HT-29 (cell line): ENCODE measurements at places on chromosomes 1 and 21.

- no peak for DNase-seq
Measured at GRCh38 chr1:100366209-100366525, 13.9 kb downstream of the CDC14A start.

- peak; percentile 75 for DNase-seq
Measured at GRCh38 chr1:197924516-197925123, 7.4 kb downstream of the LHX9 start.

DNA sequence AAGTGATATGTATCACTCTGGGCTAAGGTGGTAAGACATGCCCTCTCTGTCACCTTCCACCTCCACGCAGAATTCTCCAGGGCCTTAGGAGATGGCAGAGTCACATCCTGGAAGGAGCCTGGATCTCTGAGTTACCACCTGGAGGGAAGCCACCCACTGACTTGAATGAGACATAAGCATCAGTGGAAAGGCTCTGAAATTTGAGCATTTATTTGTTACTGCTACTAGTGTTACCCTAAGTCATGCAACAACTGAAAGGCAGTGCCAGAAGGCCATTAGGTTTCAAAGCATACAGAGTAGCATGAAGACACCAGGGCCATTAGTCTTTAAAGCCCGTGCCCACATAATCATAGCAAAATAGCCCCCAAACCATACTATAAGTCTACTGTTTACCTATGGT is 230.3 kb upstream of the IRF2BP2 start:
- DNase-seq = no peak

DNA sequence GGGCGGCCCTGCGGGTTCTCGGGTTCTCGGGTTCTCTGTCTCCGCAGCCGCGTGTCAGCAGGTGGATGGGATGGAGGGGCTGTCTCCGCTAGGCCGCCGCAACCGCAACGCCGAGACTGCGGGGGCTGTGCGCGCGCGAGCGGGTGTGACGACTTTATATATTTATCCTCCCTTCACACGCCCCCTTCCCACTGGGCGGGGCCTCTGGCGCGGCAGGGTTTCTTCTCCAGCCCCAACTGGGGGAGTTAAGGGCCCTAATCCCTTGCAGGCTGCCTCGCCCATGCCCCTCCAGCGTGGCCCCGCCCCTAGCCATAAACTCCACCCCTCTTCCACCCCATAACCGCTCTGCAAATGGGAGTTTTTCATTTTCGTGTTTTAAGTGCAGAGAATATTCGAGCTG is 3.4 kb downstream of the IGSF21 start:
- DNase-seq = no peak

DNA sequence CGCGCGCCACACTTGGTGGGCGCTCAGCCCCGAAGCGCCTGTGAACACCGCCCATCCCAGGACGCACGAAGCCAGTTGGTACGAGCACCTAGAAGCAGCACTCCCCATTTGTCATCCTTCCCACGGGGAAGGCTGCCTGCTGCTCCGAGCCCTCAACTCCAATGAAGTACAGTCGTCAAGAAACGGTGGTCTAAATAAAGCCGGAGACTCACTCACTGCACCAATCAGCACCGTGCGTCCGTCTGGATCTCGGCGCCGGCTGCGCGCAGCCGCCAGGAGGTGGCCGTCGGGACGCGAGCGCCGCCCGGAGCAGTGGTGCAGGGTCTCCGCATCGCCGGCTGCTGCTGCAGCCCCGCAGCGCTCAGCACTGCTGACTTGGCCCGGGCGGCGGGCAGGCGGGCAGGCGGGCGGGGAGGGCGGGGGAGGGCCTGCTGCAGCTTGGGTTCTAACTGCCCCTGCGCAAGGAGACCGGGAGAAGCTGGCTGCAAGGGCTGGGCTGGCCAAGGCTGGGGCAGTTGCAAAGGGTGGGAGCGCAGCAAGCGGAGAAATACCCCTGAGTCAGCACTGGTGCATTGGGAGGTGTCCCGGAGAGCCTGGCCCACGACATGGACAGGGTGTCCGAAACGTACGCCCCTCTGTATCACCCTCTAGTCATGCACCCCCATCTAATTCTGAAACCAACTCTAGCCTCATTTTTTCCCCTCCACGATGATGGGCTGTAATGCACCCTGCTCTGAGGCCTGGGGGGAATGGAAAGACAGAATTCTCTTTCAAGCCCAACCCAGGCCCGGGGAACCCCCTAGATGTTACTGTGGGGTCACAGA is 35.8 kb upstream of the H6PD start:
- DNase-seq = no peak

DNA sequence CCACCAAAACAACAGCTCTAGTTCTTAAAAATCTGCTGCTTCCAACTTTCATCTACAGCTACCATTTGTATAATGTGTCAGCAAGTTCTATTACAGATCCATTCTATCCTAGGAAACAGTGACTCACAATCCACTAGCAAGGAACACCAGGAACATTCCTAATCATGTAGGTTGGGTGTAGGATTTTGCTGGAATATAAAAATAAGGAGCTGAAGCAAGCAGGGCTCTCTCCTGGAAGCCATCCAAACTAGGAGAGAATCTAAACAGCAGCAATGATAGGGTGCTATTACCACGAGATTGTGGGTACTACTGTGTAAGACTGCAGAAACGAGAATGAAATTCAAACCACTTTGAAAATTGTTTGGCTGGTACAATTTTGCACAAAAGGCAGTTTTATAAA is 135.0 kb downstream of the PTPN14 start:
- DNase-seq = no peak

- DNase-seq = no peak
Measured at GRCh38 chr1:234666761-234667160, 56.8 kb upstream of the IRF2BP2 start.

DNA sequence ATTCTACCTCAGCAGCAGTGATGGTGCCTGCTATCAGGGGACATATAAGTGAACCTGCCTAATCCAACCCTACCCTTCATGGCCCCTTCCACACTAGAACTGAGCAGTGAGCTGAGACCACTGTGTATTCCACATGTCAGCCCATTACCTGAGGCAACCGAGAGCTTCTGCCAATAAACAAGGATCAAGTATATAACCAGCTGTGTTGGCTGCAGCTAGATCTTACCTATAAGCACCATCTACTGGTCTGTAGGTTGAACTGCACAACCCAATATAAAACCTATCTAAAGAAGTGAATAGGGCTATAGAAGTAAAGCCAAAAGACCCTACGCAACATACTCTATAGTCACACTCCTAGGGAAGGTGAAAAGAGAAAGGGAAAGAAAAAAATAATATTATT is 376.9 kb downstream of the HHIPL2 start:
- peak; percentile 31 for DNase-seq

- DNase-seq = peak; percentile 92
Measured at GRCh38 chr1:28518000-28518744, 12.3 kb downstream of the RCC1 start.

DNA sequence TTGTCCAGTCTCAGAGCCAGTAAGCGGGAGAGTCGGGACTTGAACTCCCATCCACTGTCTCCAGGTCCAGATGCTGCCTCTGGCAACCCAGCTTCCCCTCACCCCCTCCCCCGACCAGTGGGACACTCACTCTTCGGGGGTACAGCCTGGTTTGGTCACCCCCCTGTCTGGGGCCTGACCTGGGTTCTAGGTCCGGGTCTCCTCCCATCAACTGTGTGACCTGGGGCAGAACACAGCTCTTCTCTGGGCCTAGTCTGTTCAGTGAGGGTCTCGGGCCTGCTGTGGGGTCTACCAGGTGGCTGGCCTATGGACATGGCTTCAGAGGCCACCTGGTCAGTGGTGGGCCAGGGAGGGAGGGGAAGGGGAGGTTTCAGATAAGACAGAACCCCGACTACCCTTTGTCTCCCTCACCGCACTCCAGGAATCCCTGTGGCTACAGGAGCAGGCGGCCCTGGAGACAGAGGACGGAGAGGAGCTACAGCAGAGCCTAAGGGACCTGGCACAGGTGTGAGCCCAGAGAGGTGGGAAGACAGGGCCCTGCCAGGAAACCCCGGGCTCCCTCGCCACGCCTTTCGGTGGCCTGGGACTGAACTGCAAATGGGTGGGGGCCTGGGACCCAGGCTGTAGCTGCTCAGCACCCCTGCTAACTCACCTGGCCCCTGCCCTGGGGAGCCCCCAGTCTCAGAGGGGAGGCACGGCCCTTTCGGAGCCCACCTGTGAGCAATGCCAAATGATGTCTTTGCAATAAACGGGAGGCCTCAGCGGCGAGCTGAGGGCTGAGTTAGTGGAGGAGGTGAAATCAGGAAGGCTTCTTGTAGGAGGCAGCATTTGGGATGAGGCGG is 4.1 kb upstream of the NBPF3 start:
- no peak for DNase-seq

DNA sequence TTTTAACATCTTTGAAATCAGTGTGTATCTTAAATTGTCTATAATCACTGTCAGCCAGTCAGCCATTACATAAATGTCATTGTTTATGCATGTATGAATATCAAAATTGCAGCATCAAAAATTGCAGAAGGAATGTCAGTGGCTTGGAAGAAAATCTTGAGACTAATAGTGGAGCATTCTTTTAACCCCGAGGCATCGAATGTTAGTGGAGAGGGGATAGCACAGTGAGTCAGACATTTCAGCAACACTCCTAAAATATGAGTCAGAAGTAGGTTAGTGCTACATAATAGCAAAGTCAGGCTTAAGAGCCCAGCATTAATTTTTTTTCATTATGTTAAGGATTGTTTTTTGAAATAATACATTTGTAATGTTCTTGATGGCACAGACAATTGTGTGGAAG is 45.5 kb downstream of the SNRPE start:
- DNase-seq = no peak

DNA sequence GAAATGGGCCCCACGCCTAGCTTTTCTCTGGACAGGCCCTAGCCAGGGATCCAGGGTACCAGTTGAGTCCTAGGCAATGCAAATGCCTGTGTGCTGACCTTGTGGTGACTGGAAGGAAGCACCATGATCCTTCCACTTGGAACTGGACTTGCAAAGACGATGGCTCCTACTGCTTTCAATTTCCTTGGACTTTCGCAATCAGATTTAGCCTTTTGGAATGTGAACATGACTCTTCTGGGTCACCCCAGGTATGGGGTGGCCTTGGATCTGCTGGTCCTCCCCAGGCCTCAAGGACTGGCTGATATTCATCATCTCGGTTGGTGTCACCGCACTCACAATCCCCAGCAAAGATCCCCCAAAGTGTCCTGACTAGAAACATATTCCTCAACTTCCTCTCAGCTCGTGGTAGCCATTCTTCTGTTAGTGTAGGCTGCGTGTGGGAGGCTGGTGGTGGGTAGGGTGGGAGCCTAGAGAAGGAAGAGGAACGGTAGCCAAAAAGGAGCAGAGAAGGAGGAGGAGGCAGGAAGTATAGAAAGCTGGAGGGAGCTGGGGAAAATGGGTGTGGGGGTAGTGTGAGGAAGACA is 130.5 kb downstream of the PPIAL4G start:
- DNase-seq = no peak

DNA sequence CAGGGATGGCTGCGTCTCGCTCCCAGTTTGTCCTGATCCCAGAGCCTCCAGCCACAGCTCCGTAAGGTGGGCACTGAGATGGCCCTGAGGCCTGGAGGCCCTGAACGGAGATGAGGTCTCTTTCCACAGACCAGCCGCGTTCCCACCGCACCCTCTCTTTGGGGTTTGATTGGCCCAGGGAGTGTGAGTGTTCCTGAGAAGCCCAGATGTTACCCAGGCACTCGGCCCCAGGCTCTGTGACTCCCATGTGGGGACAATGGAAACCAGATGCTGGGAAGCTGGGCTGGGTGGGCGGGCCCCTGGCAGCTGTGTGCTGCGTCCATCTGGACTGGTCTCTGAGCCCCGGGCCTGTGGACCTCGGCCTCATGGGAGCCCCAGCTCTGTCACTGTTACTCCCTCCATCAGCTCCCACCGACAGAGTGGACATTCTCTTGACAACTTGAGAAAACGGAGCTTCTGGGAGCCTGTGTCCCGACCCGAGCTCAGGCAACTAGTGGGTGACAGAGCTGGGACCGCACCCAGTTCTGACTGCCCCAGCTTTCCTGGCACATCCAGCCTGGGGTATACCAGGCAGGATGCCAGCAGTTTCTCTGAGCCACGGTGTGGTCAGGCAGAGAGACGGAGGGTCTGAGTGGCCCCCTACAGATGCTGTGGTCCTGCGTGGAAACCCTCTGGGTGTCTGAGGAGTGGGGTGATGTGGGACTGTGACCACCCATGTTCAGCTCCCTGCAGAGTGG is 9.8 kb upstream of the COL6A1 start:
- no peak for DNase-seq

GRCh38 chr1:213194383-213194782 is 143.3 kb downstream of the RPS6KC1 start:
- no peak for DNase-seq

GRCh38 chr1:163076044-163076443 is 6.9 kb downstream of the RGS4 start:
- DNase-seq = no peak

DNA sequence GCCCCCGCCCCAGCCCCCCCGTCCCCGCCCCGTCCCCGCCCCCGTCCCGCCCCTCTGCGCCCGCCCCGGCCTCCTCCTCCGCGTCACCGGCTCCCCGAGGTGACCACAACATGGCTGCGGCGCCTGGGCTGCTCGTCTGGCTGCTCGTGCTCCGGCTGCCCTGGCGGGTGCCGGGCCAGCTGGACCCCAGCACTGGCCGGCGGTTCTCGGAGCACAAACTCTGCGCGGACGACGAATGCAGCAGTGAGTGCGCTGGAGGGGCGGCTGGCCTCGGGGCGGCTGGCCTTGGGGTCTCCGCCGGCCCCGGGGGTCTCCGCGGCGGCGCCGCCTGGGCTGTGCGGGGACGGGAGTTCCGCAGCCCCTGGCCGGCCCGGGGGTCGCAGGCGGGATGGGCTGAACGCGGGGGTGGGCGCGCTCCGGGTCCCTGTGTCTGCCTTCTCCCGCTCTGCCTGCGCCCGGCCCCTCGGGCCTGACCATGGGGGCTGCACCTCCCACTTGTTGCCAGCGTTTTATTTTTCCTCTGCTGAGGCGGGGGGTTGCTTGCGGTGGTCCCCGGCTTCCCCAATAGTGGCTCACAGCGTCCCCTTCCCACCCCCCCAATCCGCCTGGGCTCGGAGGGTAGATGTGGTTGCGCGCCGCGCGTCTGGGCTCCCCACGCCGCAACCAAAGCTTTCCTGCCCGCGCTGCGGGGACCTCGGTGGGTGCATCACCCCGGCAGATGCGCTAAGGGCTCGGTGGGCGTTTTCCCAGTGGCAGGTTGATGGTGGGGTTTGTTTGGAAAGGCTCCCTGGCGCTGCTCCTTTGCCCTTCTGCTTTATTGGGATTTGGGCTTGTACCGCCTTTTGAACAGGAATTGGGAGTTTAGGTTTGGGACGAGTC is at the start of gene MIA3:
MIA3 (plus strand) TSS at position 97 of the 879 bp plus-strand sequence; CDS start at position 111, 14 bp downstream.
- DNase-seq = peak; percentile 41

GRCh38 chr1:192631749-192632148 is 4.2 kb upstream of the RGS13 start:
- DNase-seq = peak; percentile 43

- no peak for DNase-seq
Measured at GRCh38 chr1:48776393-48777218, at the start of gene BEND5. Gene BEND5, minus strand, starts transcription at chr1:48776891. Its CDS starts 60 bp downstream, at chr1:48776831.
